Right cardiac atrium (tissue), 5 donors: ENCODE measurements at places on chromosomes 13 and 19. TPM values are rescaled to one million over a fixed set of nuclear protein-coding genes. Genes with fewer than 3 reads are reported as not detected.

The S1PR4 gene
- 0.68 TPM for total RNA-seq

DNA sequence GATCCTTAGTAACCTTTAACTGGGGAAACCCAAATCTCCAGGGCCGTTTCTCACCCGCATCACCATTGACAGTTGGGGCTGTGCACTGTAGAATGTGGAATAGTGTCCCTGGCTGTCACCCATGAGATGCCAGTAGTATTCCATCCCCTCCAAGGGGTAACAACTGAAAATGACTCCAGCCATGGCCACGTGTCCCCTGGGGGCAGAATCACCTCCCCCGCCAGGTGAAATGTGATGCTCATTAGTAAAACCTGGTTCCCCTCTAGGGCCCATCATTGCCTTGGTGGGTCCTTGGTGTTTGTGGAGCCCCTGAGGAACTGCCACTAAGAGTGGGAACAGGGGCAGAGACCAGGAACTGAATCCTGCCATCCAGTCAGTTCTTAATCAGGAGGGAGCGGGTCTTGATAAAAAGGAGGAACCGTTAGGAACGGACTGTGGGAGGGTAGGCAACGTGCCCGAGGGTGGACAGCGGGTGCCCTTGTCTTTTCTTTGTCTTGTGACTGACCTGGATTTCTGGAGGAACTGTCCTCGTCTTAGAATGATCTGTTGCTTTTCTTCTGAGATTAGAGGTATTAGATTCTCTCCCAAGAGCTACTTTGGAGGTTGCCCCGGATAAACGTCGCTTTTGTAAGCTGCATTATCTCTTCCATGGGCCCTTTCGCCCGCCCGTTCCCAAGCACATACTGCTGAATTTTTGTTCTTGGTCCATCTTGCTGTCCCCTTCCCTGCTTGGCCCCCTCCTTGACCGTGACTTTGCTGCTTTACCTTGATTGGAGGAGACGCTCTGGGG lies 3.5 kb downstream of the MYO9B start:
- peak; percentile 56 for DNase-seq

GRCh38 chr13:38902551-38902950 lies 88.1 kb downstream of the STOML3 start:
- no peak for DNase-seq

GRCh38 chr13:30412346-30412745 lies 9.9 kb upstream of the UBE2L5 start:
- DNase-seq: no peak

The NUFIP1 gene
- total RNA-seq: 4.6 TPM

GRCh38 chr13:77328819-77329132 lies 1.9 kb upstream of the MYCBP2 start:
- no peak for DNase-seq

The BICRA gene
- total RNA-seq: 9.7 TPM

- DNase-seq: no peak
These were observed 305.3 kb downstream of the IRS2 start for GRCh38 chr13:109481040-109481439.

The RAVER1 gene
- 20.1 TPM for total RNA-seq

The PSMC4 gene
- 66.7 TPM for total RNA-seq

The GSX1 gene
- not detected for total RNA-seq

DNA sequence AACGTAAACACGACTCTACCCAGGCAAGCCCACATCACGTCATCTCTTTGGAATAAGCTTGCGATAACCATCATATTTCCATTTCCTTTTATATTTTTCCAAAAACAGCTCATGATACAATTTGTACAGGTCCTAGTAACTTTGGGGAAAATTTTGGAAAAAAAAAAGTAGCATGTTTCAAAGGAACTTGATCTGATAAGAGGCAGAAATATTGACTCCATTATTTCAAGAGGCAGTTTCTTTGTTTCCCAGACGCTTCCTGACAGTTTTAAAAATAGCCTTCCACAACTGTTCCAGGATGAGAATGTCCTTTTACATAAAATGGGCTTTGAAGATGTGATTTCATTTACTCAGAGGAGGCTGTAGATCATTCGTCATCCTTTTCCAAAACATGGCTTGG lies 23.1 kb downstream of the KLF2 start:
- DNase-seq: no peak

- no peak for DNase-seq
These were observed 145.0 kb downstream of the TNFRSF19 start for GRCh38 chr13:23715092-23715761.

GRCh38 chr13:51425410-51426042 lies 27.3 kb downstream of the INTS6 start:
- no peak for DNase-seq

DNA sequence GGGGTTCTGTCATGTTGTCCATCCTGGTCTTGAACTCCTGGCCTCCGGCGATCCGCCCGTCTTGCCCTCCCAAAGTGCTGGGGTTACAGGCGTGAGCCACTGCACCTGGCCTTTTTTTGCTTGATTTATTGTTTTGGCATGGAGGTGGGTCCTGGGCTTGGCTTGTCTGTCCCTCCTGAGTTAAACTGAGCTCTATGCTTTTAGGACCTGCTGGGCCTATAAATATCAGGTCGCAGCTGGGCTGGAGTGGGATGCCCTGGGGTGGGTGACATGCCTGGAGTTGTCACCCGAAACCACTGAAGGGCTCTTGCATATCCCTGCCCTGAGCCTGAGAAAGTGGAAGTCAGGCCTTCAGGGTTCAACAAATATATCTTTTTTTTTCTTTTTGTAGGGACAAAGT lies 5.5 kb downstream of the ARRDC5 start:
- no peak for DNase-seq

The CYP2F1 gene
- total RNA-seq: not detected

The ZNF528 gene
- total RNA-seq: 19.5 TPM

GRCh38 chr19:11693505-11694499 lies 44.9 kb downstream of the ZNF823 start:
- DNase-seq: no peak

DNA sequence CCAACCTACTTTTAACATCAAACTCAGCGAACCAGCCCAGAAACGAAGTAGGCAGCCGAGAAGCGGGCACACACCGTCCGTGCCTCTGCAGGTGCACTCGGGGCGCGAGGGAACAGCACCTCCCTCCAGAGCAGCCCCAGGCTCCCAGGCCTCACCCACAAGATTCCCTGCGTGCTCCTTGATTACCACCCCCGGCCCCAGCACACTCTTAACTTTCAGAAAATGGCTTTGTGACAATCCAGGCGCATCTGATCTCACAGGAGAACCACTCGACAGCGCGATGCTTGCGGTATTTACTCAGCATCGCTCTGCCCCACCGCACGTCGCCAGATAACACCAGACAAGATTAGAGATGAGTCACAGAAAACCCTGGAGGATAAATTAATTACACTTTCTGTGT lies 134.9 kb upstream of the SPACA7 start:
- no peak for DNase-seq

The PPFIA3 gene
- 11.3 TPM for total RNA-seq

DNA sequence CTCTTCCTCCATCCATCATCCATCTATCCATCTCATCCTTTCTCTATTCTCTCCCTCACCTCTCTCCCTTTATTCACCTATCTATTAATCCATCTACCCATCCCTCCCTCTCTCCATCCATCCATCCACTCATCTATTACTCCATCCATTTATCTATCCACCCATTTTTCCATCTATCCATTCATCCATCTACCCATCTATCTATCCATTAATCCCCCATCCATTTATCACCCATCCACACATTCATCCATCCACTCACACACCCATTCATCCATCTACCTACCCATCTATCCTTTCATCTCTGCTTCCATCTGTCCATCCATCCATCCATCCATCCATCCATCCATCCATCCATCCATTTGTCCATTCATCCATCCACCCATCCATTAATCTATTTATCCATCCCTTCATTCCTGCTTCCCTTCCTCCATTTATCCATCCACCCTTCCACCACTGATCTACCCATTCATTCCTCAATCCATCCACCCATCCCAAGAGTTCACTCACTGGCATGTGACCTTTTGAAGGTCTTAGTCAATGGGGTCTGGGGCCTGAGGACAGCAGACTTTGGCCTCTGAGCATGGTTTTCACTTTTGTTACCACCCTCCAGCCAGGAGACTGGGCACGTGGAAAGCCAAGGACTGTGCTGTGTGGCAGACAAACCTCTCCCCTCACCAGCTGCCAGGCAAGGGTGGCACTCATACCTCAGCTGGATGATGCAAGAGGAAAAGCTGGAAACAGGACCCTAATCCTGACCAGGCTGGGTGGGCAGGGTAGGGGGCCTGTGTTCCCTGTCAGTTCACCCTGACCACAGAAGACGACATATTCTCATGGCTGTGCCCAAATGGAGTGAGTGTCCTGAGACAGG lies 126.7 kb downstream of the URI1 start:
- no peak for DNase-seq

DNA sequence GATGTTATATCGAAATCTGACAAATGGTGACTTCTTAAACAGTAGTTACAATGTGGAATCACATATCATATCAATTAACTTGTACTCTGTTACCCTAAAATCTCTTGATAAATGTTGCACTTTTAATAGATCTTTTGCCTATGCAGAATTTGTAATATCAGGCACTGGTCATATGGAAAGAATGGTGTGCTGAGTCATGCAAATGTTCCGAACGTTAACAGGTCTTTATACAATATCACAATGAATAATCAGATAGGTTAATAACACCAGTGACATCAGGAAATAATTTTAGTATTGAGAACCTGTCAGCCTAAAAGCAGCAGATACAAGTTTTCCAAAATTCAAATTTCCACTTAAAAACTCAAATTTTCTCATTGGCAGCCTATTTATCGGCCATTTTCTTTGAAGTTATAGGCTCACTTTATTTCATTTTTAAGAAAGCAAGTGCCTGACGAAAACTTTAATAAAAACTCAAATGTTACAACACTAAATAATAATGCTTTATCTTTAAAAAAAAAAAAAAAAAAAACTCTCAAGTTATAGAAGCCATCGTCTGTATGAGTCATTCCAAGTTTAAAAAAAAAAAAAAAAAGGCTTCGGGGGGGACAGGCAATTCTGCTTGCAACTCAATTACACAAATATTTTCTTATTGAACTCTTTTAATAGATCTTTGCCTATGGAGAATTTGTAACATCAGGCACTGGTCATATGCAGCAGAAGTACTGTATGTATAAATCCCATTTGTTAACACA lies 180.9 kb downstream of the DIAPH3 start:
- no peak for DNase-seq

The DNAAF3 gene
- 0.56 TPM for total RNA-seq

DNA sequence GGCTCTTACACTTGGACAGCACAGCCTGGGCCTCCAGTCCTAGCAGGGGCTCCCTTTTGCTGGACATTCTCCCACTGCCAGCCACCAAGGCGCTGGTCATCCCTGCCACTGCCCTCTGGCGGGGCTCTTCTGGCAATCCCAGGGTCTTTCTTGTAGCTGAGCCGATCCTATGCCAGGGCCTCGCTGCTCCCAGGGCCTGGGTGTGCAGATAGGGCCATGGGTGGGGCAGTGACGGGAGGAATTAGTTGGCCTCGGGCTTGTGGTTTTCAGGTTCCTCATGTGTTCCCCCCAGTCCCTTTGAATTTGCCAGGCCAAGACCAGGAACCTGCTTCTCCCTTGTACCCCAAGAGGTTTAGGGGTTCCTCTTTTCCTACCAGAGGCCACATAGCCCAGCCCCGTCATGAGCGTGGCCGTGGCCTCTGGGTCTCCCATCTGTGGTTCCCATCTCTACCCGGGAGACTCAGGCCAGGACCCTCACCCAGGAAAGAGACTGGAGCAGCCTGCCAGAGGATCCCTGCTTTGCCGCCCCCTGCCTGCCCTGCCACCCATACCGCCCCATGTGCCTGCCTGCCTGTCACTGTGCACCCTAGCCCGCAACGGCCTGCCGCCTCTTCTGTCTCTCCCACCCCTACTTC lies 26.2 kb downstream of the TMED1 start:
- DNase-seq: no peak

The DNAJC15 gene
- 32.9 TPM for total RNA-seq

DNA sequence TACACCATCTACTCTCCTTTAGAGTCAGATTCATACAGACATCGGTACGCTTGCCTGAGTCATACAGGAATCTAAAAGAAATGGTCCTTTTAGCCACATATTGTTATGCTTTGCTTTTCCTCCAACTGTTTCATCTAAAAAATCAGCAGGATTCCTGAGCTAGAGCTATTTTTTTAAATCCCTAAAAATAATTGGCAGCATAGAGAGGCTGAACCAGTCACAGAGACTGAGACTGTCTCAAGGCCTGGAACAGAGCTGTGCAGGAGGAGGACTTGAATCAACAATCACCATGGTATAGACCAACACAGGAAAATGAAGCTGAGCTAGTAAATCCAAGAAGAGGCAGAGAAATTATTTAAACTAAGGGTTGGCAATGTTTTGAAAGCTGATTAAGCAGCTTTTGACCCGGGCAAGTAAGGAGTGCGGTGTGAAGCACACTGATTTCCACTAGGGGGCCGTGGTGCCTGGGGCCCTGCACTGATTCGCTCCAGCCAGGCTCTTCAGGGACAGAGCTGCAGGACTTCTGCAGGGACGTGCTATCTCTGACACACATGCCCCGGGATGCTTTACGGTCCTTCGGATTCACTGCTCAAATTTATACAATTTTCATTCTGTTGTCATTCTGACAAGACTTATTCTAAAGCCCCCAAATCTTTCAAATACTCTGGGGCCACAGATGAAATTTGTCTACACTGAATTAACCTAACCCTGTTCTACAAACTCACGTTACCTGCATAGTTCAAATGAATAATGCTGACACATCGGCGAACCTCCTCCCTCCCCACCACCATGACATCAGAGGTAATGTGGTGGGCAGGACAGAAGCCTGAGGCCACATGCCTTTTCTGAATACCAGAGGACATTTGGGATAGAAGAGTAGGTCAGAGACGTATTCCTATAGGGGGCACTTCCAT lies 87.6 kb upstream of the SLC15A1 start:
- peak; percentile 61 for DNase-seq

- no peak for DNase-seq
These were observed 30.0 kb downstream of the MYO9B start for GRCh38 chr19:17105556-17105955.

DNA sequence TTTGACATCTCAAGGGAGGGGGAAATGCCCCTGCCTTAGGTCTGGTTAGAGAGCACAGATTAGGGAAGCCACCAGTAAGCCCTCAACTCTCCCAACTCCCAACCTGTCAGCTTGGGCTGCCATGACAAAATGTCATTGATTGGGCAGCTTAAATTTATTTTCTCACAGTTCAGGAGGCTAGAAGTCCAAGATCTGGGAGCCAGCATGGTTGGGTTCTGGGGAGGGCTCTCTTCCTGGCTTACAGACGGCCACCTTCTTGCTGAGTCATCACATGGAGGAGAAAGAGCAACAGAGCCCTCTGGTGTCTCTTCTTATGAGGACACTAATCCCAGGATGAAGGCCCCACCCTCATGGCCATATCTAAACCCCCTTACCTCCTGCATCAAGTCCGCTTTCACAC lies 24.2 kb downstream of the C19orf12 start:
- no peak for DNase-seq

- no peak for DNase-seq
These were observed 11.7 kb downstream of the RFX2 start for GRCh38 chr19:6098574-6098973.

The NAPSA gene
- 0.56 TPM for total RNA-seq

- no peak for DNase-seq
These were observed 72.2 kb downstream of the CDADC1 start for GRCh38 chr13:49319951-49320350.

GRCh38 chr19:34145741-34146202 lies 26.5 kb upstream of the LSM14A start:
- DNase-seq: no peak

GRCh38 chr13:41465241-41465847 lies 8.0 kb downstream of the RGCC start:
- peak; percentile 58 for DNase-seq

The TINCR gene
- 0.11 TPM for total RNA-seq
